ENCODE measurements at places on chromosomes 1 and 21.

- DNase-seq = no peak
Measured at GRCh38 chr1:240294566-240294965, 202.9 kb downstream of the FMN2 start.

- no peak for DNase-seq
Measured at GRCh38 chr1:222104694-222105392, 363.0 kb upstream of the DUSP10 start.

- DNase-seq = no peak
Measured at GRCh38 chr1:196002906-196003305, 605.3 kb downstream of the KCNT2 start.

DNA sequence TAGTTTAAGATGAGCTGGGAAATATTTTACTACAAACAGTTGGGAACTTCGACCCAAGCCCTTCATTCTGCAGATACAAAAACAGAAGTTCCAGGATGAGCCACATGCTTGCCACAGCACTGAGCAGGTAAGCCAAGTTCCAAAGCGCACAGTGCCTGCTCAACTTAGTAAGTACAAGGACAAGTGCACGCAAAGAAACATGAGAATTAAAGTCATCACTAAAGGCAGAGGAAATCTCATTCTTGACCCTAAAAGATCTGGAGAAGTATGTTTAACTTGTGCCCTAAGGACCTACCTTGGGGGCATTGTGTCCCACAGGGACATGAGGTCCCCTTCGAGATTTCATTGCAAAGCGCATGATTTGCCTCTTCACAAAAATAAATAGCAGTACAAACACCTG lies 1.2 kb upstream of the UBAP2L start:
- DNase-seq = no peak

- DNase-seq = no peak
Measured at GRCh38 chr1:12542616-12543592, 75.1 kb downstream of the DHRS3 start.

DNA sequence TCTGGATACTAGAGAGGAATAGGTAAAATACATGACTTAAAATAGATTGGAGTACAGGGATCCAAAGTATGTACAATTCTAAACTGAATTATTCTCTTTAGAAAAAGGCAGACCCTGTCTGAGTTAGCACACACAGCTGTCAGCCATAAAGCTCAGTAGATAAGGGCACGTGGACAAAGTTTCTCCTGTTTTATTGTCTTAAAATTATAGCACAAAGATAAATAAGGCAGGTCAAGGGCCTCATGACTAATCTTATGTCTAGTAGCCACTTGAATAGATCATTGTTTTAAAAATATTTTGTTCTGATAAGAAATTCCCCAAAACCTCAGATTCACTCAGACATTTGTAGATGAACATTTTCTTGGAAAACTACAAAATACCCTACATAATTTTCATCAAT lies 205.2 kb downstream of the ZP4 start:
- DNase-seq = no peak

GRCh38 chr21:44709426-44710293 lies 1.7 kb downstream of the TSPEAR start:
- no peak for DNase-seq

DNA sequence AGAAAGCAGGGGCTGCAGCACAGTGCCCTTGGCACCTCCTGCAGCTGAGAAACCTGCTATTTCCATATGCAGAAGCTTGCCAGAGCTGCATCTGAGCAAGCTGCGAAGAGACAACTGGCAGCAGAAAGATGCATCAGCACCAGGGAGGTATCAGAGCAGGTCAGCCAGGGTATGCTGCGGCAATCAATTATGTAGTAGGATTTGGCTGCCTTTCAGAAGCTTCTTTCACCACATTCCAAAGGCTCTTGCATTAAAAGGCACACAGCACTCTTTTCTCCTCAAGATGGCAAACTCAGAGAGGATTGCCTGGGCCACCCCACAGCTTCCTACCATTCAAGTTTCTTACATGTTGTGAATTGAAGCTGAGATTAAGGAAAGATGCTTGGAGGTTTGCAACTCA lies 47.6 kb upstream of the RAP1A start:
- no peak for DNase-seq

DNA sequence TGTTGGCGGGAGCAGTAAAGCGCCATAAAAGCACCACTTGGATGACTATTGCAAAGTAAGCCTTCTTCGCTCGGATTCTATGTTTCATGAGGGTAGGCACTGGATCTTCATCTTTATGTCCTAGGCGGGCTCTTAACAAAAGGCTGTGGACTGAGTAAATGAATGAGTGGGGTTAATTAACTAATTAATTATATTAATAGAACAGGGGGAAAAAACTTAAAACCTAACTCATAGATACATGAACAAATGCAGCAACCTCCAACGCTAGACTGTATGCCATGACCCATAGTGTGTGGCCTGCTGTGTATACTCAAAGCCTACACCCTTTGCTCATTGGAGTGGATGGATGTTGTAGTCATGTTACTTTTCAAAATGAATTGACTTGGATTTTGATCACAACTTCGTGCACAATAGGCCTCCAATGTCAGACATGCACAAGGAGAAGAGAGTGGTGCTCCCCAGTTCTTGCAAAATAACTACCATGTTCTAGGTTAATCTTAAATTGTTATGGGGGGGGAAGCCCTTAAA lies 417 bp upstream of the GFI1 start:
- no peak for DNase-seq

DNA sequence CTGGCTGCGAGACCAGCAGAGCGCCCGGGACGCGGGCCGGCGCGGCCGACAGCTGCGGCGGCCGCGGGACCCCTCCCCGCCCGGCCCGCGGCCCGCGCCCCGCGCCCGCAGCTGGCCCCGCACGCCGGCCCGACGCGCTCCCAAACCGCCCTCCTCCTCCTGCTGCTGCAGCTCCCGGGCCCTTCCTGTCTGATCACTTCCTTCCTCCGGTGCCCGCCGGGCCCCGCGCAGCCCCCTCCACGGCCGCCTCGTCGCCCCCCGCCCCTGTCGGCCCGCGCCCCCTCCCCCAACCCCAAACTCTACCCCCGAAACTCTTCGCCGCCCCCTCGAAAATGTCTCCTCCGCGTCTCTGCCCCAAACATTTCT lies 594 bp downstream of the LUZP1 start:
- DNase-seq = no peak

DNA sequence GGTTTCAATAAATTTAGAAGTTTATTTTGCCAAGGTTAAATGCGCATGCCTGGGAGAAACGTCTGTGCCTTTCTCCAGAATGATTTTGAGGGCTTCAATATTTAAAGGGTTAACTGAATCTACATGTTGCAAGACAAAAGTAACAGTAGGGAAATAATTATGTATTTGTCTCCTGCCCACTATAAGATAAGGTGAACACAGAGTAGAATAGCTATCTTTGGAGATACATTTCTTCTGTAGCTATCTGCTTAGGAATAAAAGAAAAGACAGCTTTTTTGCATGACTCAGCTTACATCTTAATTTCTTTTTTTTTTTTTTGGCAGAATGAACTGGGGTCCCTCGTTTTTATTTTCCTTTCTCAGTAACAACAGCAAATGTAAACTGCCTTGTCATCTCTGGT lies 1351.6 kb downstream of the AMY1C start:
- DNase-seq = no peak

DNA sequence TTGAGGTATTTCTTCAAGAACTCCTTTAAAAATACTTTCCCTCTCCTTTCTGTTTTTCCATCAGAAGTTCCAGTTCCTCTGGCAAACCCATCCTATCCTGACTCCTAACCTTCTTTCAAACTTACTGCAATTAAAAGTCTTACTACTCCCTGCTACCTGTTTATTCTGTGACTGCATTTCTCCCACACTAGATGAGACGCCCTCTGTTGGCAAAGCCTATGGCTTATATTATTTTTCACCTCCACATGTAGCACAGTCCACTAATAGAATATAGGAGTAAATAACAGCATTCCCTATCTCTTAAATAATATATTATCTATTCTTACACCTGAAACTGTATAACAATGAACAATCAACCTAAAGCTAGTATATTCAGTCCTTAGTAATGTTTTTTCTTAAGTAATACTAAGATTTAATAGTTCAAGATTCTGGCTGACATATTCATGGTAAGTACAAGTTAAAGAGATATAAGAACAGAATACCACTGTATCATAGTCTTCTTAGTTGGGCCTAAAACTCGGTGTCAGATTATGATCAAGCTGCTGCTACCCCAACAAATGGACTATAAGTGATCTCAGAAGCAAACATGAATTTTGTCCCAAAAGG lies 54.8 kb downstream of the RAB3GAP2 start:
- DNase-seq = no peak

GRCh38 chr1:205934788-205935187 lies 8.5 kb downstream of the SLC26A9 start:
- no peak for DNase-seq

DNA sequence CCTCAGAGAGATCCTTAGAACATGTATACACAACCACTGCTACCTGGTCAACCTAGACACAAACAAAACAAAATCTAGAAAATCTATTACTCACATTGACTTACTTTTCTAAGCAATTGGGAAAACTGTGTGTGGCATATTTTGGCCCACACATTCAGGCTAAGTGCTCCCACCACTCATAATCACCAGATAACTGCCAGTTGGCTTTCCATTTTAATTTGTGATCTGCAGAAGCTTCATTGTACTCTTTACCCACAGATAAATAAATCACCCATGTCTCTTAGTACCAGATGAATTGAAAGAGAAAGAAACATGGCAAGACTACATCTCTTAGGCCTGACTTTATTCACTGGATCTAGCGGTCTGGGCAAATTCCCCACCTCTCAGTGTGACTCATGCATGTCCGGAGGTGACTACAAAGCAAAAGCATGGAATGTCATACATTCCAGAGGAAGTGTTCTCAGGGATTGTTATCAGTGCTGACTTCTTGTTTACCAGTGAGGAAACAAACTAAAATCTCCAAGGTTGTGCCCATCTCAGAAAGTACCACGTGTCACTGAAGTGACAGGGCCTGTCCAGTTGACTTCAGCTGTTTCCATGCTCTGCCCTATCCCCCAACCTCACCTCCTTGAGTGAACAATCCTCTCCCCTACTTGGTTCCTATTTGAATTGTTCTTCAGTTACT lies 52.4 kb upstream of the BCL10 start:
- no peak for DNase-seq

- no peak for DNase-seq
Measured at GRCh38 chr1:51755437-51755836, 123.1 kb downstream of the NRDC start.

GRCh38 chr1:156177919-156178654 lies 15.8 kb upstream of the SLC25A44 start:
- no peak for DNase-seq

- no peak for DNase-seq
Measured at GRCh38 chr1:178330848-178331497, 165.8 kb downstream of the CLEC20A start.

- no peak for DNase-seq
Measured at GRCh38 chr1:193105821-193106177, 585 bp upstream of the GLRX2 start.

GRCh38 chr1:246117066-246117791 lies 389.9 kb downstream of the SMYD3 start:
- DNase-seq = peak; percentile 20

GRCh38 chr21:35850029-35850428 lies 210.3 kb downstream of the SETD4 start:
- DNase-seq = no peak

- DNase-seq = no peak
Measured at GRCh38 chr1:48718116-48718630, 58.5 kb downstream of the BEND5 start.

DNA sequence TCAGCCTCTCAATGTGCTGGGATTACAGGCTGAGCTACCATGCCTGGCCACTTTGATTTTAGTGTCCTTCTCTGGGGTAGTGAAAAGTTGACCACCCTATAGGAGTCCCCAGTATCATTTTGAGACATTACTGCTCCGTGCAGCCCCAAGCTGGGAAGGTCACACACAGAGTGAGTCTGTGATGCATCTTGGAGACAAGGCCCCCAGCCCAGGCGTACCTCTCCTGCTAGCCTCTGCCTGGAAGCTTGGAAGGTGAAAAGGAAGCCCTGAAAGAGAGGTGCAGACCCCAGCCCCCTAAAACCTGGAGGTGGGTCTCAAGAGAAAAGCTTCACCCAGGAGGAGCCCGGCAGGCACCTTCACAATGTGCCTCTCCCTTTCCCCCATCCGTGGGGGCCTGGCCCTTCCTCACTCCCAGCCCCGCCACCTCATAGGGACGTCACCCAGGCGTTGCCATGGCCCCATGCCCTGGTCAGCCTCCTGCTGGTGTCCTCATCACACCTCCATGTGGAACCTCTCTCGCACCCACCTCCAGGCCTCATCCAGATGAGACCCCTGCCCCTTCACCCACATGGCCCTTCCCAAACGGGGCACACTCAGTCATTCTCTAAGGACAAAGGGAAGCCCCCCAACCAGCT lies 5.6 kb upstream of the ARF1 start:
- no peak for DNase-seq

DNA sequence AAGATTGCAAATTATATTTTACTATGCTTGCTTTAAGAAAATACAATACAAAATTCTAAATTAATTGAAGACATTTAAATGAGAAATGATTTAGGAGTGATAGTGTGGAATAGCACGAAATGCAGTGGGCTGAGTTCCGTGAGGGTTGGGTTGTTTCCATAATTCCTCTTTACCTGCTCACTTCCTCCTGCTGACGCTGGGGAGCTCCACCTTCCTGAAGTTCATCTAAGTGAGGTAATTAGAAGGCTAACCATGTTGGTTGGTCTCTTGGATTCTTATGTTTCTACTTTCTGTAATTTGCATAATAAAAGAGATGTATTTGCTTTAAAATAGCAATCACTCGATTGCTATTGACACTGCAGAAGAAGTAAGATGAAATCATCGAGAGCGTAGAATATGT lies 4.7 kb downstream of the OR14I1 start:
- DNase-seq = no peak
